ENCODE measurements at places on chromosomes 1 and 21.

- DNase-seq = no peak
Measured at GRCh38 chr1:157034137-157034800, 11.3 kb downstream of the ARHGEF11 start.

GRCh38 chr1:228141226-228142044 lies 1.4 kb downstream of the GUK1 start:
- DNase-seq = no peak

DNA sequence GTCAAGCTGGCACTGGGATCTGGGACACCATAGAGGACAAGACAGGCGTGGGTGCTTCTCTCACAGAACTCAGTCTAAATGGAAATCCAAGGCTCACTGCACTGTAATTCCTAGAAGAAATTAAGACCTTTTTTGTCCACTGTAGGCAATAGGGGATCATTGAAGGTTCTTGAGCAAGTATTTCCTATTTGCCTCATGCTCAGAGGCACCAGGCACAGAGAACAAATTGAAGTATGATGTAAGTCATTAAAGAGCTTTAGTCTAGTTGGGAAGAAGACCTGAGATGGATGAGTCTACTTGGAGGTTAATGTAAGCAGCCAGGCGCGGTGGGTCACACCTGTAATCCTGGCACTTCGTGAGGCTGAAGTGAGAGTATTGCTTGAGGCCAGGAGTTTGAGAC lies 34.6 kb downstream of the EIF2D start:
- no peak for DNase-seq

DNA sequence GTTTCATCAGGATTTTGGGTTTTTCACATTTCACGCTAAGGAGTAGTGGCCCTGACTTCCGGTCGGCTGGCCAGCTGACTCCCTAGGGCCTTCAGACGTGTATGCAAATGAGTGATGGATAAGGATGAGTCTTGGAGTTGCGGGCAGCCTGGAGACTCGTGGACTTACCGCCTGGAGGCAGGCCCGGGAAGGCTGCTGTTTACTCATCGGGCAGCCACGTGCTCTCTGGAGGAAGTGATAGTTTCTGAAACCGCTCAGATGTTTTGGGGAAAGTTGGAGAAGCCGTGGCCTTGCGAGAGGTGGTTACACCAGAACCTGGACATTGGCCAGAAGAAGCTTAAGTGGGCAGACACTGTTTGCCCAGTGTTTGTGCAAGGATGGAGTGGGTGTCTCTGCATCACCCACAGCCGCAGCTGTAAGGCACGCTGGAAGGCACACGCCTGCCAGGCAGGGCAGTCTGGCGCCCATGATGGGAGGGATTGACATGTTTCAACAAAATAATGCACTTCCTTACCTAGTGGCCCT lies 23.1 kb upstream of the TNFRSF1B start:
- DNase-seq = no peak

DNA sequence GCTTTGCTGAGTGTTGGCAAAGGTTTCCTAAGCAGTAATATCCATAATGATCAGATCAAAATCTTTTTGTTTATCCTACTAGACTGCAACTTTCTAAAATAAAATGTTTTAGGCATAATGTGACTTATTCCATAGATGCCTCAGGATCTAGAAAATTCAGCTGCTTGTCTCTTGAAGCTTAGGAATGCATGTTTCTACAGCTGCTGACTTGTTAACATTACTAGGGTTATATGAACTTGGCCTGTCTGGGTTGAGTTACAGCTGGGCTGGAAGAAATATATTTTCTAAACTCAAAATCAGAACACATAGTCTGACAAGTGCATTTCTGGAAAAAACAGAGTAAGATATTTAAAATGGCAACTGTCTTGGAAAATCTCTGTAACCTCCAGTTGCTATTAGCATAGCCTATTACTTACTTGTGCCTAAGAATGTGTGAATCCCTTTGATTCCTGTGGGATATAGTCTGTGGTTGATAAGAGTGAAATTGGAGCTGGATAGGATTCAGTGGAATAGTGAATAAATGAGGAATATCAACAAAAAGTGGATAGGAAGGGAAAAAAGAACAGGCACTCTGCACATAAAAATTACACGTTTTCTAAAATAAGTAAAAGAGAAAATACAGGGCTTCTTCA lies 61.2 kb downstream of the RGS4 start:
- DNase-seq = no peak

GRCh38 chr1:98898940-98899339 lies 105.7 kb downstream of the PLPPR5 start:
- DNase-seq = no peak

DNA sequence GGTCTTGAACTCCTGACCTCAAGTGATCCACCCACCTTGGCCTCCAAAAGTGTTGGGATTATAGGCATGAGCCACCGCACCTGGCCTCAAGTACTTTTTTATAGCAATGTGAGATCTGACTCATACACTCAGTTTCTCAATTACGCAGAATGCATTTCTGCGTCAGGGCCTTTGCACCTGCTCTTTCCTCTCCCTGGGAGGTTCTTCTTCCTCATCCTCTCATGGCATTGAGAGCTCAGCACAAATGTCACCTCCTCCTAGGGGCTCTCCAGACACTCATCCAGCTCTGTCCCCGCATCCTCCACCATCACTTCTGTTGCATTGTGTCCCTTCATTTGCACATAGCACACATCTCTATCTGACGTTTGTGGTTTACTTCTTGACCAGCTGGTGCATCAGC lies 418.8 kb downstream of the PTPRU start:
- DNase-seq = no peak

- no peak for DNase-seq
Measured at GRCh38 chr1:200034761-200035396, 7.4 kb downstream of the NR5A2 start.

DNA sequence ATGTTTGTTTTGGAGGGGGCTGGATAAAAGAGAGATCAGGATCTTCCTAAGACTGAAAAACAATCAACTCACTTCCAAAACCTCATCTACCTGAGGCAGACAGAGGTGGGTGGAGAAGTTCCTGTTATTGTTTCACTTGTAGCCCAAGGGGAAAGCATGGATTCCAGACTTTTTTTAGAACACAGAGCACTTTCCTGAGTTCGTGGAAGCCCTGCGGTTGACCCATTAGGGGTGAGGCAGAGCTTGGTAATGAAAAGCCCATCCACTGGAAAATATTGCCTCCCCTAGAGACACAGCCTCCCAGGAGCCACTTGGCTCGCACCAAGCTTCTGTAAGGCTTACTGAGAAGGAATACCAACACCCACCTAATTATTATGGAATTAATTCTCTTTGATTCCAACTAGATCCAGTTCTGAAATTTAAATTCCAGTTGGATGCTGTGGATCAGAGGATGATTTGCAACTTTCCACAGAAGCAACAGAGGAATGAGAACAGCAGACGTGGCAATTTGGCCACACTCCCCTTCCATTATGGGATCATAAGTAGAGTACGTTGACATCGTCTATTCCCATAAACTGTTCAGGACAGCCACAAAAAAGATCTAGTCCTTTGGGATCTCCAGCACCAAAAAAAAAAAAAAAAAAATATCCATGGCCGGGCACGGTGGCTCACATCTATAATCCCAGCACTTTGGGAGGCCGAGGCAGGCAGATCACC lies 4.1 kb upstream of the PEF1 start:
- DNase-seq = no peak

DNA sequence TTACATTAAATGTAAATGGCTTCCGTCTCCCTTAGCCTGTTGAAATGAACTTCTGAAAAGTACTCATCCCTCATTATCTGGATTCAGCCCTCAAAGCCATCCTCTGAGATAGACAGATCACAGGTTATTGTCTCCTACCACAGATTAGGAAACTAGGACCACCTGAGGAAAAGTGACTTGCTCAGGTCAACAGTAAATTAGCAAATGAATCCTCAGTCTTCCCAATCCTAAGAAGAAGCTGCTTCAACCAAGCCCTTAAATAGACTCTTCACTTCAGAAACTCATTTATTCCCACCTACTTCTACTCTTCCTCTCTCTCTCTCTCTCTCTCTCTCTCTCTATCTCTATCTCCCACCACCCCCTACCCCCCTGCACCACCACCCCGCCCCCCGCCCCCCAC lies 152.3 kb downstream of the DMRTA2 start:
- DNase-seq = no peak

- DNase-seq = no peak
Measured at GRCh38 chr1:16018749-16019643, 1.2 kb upstream of the HSPB7 start.

- DNase-seq = no peak
Measured at GRCh38 chr1:54808443-54809207, 7.5 kb upstream of the TTC22 start.

- DNase-seq = no peak
Measured at GRCh38 chr1:234755449-234755863, 145.5 kb upstream of the IRF2BP2 start.

DNA sequence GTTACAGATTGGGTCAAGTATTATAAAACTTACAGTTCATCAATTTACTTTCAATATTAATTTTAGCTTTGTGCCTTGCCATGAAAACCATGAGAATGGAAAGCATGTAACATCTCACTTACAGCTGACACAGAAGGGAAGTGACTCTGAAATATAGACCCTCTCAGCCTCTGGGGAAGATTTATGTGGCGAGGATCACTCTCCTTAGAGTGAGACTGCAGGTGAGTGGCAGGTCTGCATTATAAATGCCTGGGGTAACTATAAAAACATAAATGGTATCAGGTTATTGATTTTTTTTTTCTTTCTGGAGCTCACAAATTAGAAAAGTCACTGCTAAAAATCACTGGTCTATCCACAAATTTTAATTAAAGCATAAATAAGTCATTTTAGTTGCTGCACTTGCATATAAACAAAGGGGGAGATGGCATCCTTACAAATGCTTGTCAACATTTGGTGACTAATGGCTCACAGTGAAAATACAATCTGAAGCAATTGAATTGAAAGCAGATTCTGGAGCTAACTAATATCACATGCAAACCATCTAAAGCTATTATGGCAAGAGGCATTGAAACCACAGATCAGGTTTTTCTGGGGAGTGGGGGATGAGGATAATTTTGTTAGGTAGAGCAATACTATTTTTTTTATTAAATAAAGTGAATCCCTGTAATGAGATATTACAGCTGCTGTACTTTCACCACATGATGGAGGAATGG lies 200.9 kb downstream of the TM2D1 start:
- no peak for DNase-seq

GRCh38 chr1:56255516-56256152 lies 323.7 kb downstream of the PLPP3 start:
- DNase-seq = no peak

DNA sequence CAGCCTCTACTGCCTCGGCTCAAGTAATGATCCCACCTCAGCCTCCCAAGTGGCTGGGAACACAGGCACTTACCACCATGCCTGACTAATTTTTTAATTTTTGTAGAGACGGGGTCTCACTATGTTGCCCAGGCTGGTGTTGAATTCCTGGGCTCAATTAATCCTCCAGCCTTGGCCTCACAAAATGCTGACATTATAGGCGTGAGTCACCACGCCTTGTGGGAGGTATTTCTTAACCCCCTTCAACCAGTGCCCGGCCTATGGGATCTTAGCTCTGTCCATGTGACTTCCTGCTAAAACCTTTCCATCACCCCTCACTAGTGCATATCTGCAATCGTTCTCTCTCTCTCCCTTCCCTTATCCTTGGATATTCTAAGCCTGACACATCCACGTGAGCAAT lies 86.4 kb downstream of the FOXD2 start:
- no peak for DNase-seq

DNA sequence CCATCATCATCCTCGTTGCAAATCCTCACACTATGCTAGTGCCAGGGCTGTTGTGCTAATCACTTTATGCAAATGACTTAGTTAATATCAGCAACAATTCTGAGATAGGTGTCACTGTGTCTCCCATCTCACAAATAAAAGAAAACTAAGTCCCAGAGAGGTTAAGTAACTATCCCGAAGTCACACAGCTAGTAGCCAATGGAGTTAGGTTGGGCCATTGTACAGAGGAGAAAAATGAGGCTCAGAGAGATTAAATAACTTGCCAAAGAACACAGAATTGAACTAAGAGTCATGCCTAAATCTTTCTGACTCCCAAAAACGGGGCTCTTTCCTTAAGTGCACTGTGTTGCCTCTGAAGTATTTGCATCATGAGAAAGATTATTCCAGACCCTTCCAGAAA lies 146.4 kb downstream of the MIS18A start:
- no peak for DNase-seq

DNA sequence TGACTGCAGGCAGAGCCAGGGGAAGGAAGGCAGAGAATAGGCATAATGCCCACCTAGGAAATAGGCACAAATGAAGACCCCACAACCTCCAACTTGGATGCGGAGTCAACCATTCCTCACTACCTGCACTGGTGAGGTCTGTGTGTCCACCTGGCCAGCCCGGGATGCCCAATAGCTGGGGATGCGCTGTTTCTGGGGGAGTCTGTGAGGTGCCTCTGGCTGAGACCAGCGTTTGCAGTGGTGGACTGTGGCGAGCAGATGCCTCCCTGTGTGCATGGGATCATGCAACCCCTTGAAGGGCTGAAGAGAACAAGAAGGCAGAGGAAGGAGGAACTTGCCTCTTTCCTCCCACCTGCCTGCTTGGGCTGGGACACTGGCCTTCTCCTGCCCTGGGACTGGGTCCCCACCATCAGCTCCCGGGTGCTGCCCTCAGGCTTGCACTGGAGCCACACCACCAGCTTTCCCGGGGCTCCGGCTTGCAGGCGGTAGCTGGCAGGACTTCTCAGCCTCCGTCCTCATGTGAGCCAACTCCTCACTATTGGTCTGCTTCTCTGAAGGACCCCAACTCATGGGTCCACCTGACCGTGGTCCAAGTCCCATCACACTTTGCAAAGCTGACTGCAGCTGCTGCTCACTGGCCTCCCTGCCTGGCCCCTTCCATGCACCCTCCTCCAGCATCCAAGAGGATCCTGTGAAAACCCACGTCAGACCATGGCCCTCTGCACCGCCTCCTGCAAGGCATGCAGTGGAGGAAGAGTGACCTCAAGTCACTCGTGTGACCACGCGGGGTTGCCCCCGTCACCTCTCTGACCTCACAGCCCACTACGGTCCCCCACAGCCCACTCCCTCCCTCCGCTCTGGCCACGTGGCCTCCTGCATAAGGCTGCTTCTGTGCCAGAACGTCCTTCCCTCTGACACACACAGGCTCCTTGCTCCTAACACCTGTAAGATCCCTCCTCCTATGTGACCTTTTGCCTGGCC lies 2.7 kb upstream of the PDE9A start:
- no peak for DNase-seq

GRCh38 chr1:20191266-20191825 lies 5.0 kb upstream of the PLA2G2C start:
- no peak for DNase-seq

GRCh38 chr1:186792870-186793581 lies 35.7 kb upstream of the PLA2G4A start:
- DNase-seq = no peak
